ENCODE measurements at places on chromosomes 1 and 21. TPM values are rescaled to one million over a fixed set of nuclear protein-coding genes. Genes with fewer than 3 reads are reported as not detected.

GRCh38 chr1:206682111-206682510 is 2.6 kb upstream of the MAPKAPK2 start:
- no peak for DNase-seq

DNA sequence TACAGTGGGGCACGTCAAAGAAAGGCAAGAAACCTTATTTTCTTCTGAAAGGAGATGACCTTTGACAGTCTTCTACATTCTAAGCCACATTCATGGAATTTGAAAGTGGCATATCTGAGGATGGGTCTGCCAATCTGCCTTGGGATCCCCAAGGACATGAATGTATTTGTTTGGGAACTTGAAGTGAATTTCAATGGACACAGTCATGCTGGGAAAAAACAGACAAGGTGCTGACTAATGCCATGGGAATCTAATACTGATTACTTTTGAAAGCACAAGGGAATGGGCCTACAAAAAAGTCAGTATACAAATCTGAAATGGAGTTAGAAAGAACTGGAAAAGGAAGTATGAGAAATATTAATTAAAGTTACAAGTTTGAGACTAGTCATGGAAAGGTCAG is 128.8 kb downstream of the KCNJ6 start:
- DNase-seq: no peak

DNA sequence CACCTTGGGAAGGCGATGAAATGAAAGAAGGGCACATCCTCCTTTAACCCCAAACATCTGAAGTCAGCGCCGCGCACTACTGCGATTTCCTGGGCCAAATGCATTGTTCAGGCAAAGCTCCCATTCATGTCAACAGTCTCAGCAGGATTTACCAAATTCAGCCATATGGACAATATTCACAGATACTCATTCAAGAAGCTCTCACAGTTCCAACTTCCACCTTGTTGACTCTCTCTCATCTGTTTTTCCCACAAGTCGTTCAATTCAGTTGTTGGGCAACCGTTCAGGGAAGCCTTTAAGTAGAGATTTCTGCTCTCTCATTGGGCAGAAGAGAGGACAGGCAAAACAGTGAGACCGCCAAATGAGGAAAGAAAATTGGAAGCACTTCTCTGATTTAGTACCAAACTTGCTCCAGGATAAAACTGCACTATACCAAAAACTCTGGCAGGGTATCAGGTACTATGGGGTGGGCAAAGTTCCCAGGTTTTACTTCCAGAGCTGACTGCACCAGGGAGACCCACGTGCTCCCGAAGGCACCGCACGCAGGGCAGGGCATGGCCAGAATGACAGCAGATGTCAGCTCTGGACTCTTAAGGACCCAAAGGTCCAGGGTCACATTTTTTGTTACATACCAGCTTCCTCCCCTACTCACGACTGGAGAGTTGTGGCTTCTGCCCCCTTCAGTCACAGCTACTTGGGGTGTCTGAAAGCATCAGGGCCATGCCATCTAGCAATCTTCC is 668.8 kb downstream of the KIF26B start:
- no peak for DNase-seq

DNA sequence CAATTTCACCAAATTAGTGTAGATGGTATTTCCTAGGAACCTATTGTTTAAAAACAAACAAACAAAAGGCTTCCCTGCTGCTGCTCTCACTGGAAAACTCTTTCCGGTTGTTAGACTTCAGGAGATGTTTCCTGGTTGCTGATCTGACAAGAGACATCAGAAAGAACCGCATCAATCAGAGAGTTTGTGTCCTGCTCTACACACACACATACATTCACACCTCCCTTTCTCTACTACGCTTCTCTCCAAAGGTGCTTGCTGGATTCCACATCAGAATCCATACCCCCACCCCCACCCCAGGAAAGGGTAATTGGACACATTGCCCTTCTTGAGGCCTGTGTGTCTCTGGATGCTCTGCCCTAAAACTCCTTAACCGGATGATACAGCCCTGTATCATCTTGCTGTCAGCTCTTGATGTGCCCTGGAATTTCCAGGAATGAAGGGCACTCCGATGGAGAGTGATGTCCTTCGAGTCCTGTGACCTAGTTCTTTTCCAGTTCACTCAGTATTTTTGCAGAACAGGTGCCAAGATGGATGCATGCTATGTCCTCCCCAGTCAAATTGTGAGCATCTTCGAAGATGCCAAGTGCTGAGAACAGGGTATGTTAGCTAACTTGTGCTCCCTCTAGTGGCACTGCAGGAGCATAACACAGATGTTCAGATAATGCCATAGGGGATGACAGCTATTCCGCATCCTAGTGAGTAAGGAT is 113.7 kb upstream of the SLC35F3 start:
- no peak for DNase-seq

DNA sequence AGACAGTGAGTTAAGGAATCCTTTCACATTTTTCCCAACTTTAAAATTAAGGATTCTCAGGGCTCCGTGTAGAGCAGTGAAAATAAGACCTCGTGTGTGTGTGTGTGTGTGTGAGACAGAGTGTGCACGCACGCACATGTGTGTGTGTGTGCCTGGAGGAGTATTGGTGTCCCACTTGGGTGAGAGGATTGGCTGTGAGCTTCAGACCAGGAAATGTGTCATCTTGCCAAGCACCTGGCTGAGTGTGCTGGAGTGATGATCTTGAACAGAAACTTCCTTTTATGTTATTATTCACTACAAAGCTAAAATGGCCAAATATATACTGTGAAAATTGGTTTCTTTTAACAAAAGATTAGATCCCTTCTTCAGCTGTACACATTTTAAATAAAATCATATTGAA is 35.2 kb upstream of the NTPCR start:
- no peak for DNase-seq

DNA sequence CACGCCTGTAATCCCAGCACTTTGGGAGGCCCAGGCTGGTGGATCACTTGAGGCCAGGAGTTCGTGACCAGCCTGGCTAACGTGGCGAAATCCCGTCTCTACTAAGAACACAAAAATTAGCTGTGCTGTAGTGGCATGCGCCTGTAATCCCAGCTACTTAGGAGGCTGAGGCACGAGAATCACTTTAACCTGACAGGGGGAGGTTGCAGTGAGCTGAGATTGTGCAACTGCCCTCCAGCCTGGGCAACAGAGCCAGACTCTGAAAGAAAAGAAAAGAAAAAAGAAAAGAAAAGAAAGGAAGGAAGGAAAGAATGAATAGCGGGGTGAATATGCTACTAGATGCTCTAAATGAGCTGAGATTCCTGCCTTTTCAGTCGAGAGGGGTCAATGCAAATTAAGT is 7.1 kb downstream of the GFI1 start:
- no peak for DNase-seq

DNA sequence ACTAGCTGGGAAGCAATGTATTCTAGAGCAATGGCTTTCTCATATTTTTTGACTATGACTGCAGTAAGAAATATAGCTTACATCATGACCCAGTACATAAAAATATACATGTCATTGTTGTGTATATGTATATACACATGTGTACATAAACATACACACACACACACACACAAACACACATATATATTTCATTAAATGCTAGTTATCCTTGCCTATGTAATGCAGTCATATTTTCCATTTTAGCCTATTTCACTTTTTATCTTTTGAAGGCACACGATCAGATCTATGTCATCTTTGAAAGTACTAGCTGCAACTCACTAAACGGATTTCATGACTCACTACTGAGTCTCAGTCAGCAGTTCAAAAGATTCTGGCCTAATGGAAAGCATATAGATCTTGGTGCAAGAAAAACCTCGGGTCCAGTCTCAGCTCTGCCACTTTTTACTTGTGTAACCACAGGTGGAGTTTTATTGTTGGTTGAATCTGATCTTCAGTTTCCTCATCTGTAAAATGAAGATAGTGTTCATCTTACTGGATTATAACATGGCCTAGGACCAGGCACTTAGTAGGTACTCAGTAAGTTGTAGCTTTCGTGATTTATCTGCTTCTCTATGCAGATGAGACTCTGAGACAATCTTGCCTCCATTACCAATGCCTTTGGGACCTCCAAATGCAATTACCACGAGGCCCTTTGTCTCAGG is 325.6 kb downstream of the RRAGC start:
- DNase-seq: no peak

PRELP gene
- 71.7 TPM for total RNA-seq

Measured in left cardiac atrium (tissue), 4 donors.